ENCODE measurements at places on chromosomes 12 and 14. TPM values are rescaled to one million over a fixed set of nuclear protein-coding genes. Genes with fewer than 3 reads are reported as not detected.

- DNase-seq, result no peak
Measured at GRCh38 chr14:99183716-99184115, 88.3 kb downstream of the BCL11B start.

- DNase-seq, result no peak
Measured at GRCh38 chr12:66753810-66754209, 74.9 kb upstream of the GRIP1 start.

CLEC14A gene
- 18.6 TPM for total RNA-seq

GRCh38 chr14:34220921-34221320, 241.1 kb downstream of the SPTSSA start:
- no peak for DNase-seq

NPFF gene
- not detected for total RNA-seq

DNA sequence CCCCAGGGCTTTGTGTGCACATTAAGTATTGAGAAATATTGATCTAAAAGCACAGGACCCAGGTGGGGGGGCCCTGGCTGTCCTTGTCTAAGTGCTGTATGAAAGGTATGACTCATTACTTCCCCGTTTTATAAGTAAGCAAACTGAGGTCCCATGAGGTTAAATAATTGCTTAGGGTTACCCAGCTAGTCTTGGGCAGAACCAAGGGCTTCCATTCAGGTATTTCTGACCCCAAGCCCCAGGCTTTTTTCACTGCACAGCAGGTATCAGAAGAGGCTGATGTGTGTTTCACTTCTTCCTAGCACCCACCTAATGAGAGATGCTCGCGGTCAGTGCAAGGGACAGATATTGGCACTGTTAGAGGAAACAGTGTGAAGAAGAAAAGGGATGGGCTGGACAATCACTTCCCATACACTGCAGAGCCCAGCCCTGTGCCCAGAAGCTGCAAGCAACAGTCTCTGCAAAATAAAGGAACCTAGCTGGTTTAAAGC, 4.7 kb upstream of the TC2N start:
- no peak for DNase-seq

Measured in ureter (tissue), 1 donor.